Putamen (tissue), 1 donor: ENCODE measurements at places on chromosomes 13 and 19.

DNA sequence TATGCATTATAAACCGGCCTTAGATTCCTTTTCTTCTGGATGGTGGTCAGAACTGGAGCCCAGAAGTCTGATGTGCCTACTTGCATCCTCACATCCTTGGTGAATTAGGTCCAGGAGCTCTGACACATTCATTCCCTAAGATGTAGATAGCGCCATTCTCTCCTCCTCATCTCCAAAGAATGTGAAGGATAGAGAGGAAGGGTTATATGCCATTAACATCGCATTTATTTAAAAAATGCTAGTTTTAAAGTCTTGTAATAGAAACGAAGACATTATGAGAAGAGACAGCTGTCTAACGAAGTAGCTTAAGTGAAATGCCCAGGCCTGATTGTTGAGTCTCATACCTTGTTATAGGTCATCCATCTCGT lies 9.7 kb downstream of the MBNL2 start:
- no peak for DNase-seq

GRCh38 chr19:38024992-38025908 lies 118.2 kb downstream of the SIPA1L3 start:
- DNase-seq, result no peak

DNA sequence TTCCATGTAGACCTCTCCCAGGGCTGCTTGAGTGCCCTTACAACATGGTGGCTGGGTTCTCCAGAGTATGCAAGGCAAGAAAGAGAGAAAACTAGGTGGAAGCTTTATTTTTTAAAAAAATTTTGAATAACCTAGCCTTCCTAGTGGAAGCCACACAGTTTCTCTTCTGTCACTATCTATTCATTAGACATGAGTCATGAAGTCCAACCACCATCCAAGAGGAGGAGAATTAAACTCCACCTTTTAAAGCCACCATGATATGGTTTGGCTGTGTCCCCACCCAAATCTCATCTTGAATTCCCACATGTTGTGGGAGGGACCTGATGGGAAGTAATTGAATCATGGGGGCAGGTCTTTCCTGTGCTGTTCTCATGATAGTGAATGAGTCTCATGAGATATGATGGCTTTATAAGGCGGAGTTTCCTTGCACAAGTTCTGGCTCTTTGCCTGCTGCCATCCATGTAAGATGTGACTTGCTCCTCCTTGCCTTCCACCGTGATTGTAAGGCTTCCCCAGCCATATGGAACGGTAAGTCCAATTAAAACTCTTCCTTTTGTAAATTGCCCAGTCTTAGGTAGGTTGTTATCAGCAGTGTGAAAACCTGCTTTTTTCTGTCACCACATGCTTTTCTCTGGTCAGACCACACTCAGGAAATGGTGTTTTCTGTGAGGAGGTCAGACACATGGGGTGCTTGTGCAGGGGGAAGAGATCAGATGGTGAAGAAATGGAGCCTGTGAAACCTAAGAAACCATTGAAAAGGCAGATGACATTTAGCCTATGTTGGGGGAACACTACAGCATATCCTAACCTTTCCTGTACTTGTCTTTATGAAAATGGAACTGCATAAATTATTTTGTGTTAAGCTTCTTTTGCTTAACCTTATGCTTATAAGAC lies 57.7 kb downstream of the ANKRD10 start:
- no peak for DNase-seq

- no peak for DNase-seq
Observed at GRCh38 chr13:58712191-58712590, 1080.6 kb downstream of the PCDH17 start.

GRCh38 chr13:26899202-26899601 lies 138.6 kb upstream of the GPR12 start:
- DNase-seq, result no peak

- DNase-seq, result no peak
Observed at GRCh38 chr13:95505265-95505664, 47.3 kb upstream of the CLDN10 start.

DNA sequence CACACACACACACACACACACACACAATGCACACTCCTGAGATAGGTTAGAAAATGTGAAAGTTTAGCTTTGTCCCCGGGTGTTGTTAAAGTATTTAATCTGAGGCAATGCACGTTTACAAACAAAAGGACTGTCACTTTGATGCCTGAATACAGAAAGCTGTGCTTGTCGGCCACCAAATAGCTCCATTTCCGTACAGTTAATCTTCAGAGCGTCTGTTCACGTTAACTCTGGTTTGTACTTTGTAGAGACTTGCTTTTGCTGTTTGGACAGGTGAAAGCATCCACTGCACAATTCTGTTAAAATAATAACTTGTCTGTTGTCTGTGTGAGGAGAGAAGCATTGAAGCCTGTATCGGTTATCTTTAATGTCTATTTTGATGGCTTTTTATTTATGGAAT lies 267.8 kb downstream of the FGF9 start:
- DNase-seq, result no peak

DNA sequence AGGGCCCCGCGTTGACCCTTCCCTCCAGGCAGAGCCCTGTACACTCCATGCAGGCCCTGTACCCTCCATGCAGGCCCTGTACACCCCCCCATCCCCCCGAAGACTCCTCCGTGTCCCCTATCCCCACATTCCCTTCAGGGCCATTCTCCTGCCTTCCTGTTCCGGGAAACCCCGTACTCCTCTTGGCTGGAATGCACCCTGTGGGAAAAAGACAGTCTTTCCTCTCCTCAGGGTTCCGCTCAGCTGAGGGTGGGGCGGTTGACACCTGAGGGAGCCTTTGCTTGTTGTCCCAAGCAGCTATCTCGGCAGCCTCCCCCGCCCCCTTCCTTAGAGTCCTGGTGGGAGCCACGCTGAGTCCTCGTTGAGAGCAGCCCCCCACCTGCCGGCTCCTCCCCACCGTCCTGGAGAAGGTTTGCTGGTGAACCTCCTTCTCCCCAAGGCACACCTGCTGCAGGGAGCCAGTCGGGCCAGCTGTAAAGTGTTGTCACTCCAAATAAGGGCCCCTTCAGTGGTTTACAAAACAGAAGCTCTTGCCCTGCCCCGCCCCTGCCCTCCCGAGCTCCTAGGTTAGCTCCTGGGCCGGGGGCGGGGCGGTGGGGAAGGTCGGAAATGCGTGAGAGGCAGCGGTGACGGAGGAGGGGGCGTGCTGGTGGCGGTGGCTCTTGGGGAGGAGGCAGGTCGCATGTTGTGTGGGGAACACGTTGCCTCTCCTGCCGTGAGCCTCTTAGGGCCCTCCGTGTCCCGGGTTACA lies 1.5 kb downstream of the GNA11 start:
- DNase-seq, result no peak

- no peak for DNase-seq
Observed at GRCh38 chr19:2478278-2478755, 2.4 kb downstream of the GADD45B start.

DNA sequence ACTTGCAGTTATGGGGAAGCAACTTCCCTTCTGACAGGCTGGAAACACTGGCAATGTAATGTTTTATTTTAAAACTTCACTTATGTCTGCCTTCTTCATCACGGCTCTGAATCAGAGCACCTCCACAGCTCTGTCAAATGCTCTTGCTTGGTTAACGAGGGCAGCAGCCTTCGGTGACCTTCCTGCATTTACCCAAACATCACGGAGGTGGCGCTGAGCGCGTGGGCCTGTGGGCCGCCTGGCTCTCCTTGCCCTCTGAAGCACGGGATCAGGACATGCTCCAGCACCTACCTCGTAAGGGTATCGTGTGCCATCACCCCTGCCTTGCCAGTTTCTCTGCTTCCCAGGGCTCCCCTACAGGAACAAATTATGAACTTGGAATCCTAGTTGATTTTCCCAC lies 310.0 kb downstream of the TEX29 start:
- DNase-seq, result no peak

GRCh38 chr13:86464193-86464592 lies 665.0 kb upstream of the SLITRK6 start:
- DNase-seq, result no peak

DNA sequence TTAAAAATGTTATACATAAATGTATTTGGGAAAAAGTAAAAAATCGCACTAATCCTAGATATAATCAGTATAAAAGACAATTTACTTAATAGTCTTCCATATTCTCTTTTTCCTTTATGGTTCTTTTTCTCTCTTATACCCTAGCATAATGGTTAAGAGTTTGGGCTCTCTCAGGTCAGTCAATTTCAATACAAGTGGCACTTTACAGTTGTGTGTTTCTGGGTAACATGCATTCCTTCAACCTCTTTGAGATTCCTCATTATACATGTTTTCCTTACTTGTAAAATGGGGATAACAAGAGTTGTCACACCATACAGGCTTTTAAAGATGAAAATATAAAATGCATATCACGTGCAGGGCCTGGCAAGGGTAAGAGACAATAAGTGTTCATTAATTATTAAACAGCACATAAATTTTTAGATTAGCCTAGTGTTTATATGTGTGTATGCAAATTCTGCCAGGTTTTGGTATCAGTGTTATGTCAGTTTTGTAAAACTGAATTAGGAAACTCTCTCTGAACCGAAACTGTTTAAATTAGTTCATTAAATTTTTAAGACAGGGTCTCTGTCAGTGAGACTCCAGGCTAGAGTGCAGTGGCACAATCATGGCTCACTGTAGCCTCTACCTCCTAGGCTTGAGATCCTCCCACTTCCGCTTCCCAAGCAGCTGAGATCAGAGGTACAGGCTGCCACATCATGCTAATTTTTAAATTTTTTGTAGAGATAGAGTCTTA lies 49.8 kb downstream of the ELF1 start:
- DNase-seq, result no peak

GRCh38 chr19:18951721-18952281 lies 10.8 kb upstream of the HOMER3 start:
- DNase-seq, result no peak

- DNase-seq, result no peak
Observed at GRCh38 chr19:57302727-57303401, 17.4 kb upstream of the ZNF543 start.

GRCh38 chr13:70034286-70034685 lies 73.3 kb upstream of the ATXN8OS start:
- no peak for DNase-seq

GRCh38 chr19:9850235-9850959 lies 15.3 kb downstream of the PIN1 start:
- no peak for DNase-seq

DNA sequence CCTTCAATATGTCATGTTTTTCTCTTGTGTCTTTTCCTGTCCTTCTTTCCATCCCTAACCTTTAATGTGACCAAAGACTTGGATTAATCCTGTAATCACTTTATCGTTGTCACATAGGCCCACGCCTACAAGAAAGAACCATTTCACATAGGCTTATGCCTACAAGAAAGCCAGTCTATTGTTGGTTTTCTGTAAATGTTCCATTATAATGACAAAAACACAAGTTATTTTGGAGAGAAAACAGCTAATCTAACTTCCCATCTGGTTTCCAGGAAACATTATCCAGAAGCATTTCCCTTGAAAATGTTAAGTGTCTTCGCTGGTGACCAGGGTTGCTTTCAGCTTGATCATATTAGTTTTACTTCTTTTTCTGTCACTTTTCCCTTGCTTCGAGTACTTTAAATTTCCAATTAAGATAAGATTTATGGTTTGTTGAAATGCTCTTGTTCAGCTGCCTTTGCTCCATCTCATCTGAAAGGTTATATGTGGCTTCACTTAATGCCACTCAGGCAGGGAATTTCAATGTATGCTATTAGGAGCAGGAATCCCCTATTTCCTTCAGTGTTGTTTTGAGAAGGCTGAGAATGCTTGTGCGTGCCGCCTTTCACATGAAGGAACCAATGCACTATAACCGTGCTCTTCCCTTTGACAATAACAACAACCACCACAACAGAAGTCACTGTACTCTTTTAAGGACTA lies 708.2 kb downstream of the EFNB2 start:
- DNase-seq, result no peak

DNA sequence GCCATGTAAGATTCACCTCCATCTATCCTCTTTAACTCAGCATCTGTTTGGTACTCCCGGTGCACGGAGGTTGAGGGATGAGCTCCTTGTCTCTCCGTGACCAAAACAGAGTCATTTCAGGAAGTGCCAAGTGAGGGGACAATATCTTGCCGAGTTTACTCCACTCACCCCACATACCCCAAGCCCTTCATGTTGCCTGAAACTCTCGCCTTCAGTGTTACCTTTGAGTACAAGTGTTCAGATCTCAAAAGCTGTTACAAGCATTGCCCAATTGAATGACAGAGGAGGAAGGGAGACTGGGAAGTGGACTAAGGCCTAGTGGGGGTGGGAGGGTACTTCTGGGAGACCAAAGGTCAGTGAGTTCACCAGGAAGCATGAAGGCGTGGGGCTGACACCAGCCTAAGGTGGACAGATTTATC lies 6.0 kb upstream of the SIGLEC12 start:
- no peak for DNase-seq

DNA sequence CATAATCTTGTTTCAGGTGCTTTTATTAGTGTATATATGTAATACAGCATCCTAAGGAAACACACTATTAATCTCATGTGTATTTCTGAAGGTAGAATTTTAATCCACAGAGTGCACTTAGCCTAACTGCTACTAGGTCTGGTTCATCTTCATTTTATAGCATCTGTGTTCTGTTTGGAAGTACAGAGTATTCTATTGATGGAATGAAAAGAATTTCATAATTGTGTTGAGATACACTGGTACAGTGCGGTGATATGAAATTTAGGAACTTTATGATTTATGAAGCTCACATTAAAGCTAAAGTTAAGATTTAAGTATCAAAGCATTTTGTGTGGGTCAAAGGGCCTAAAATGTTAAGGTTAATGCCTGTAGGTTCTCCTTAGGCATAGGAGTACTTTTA lies 6.0 kb downstream of the PCDH17 start:
- no peak for DNase-seq

- no peak for DNase-seq
Observed at GRCh38 chr13:103236213-103236612, 170.0 kb upstream of the SLC10A2 start.

DNA sequence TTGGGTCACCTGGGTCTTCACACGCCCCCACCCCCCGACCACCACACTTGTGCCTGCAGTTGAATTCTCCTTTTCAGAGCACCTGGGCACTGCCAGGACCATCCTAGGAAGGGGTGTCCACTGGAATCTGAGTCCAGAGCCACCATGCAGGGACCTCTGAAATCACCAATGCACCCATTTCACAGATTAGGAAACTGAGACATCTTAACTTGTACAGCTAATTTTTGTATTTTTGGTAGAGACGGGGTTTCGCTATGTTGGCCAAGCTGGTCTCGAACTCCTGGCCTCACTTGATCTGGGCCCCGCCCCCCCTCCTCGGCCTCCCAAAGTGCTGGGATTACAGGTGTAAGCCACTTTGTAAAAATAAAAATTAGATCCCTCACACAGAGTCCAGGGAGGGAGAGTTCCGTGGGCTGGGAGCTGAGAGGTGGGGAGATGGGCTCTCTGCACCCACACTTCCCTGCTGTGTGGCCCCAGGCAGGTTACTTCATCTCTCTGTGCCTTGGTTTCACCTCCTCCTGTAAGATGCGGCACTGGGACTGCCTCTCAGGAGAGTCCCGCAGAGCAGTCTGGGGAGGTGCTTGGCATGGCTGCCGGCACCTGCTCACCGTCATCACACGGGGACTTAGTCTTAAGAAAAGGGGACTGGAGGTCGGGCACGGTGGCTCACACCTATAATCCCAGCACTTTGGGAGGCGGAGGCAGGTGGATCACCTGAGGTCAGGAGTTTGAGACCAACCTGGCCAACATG lies 45.9 kb upstream of the C19orf12 start:
- DNase-seq, result no peak
